ENCODE measurements at places on chromosomes 12 and 14.
A peak's percentile ranks its signal among the peaks of the same experiment; 100 is the strongest.

DNA sequence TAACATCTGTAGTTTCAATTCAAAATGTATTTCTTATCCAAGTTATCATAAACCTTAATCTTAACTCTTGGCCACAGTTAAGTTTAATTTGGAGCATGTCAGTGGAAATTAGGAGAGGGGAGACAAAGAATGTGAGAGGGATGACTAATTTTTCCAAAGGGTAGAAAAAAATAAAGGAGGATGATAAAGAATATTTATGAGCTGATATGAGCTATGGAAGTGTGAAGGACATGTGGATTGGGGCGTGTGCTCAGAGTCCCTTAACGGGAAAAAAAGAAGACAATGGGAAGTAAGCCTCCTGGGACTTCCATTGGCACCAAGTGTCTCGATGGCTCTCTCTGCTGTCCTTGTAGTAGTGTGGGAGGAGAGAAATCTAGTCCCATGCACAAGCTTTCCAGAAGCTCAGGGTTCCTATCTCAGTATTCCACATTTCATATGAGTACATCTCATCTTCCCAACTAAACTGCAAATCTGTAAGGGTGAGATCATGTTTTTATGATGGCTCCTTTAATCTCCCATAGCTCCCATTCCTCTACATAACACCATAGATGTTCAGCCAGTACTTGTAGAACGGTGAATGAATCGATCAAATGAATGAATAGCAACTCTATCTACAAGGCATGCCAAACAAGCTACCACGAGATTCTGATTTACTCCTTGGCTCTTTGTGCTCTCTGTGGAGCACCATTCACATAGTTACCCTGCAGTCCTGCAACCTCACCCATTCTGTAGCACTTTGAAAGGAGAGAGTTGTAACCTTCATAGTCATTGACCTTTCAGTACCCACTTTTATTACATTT, 27.4 kb downstream of the BCL2L14 start:
- DNase-seq, result no peak

- DNase-seq, result peak; percentile 70
Measured at GRCh38 chr14:70972107-70972976, 65.1 kb downstream of the PCNX1 start.

DNA sequence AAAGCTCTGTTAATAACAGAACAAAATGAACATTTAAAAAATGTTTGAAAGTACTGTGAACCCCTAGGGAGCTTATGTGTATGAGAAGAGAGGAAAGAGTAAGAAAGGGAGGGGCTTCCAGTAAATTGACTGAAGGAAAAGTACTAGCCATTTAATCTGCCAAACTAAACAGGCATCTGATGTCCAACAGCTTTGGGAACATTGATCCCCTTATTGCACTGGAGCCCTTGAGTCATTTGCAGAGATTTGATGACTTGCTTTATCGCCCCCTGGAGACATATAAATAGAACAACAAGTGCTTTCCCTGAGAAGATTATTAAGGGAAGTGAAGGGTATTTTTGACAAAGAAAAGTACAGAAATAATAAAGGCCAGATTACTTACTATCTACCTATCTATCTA, 319.3 kb upstream of the NOVA1 start:
- no peak for DNase-seq

GRCh38 chr14:21300892-21301291, 21.0 kb downstream of the RPGRIP1 start:
- DNase-seq, result no peak

DNA sequence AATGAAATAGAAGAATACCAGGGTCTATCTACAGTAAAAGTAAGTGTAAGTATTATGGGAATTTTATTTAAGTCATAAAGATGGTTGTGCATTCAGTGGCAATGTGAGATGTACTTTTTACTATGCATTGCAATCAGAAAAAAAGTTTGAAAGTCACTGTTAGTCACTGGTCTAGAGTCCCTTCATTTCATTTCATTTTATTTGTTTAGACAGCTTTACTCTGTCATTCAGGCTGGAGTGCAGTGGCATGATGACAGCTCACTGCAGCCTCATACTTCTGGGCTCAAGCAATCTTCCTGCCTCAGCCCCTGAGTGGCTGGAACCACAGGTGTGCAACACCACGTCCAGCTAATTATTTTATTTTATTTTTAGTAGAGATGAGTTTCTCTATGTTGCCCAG, 42.6 kb downstream of the TGFB3 start:
- DNase-seq, result no peak
